CD4-positive, CD25-positive, alpha-beta regulatory T cell (primary cell): ENCODE measurements at places on chromosomes 3 and 15.

GRCh38 chr15:42143866-42144625 lies 12.4 kb downstream of the PLA2G4F start:
- DNase-seq: no peak

- DNase-seq: no peak
Measured at GRCh38 chr3:133894353-133895207, 1.1 kb downstream of the RAB6B start.

- no peak for DNase-seq
Measured at GRCh38 chr3:171345107-171345843, 114.9 kb downstream of the TNIK start.

DNA sequence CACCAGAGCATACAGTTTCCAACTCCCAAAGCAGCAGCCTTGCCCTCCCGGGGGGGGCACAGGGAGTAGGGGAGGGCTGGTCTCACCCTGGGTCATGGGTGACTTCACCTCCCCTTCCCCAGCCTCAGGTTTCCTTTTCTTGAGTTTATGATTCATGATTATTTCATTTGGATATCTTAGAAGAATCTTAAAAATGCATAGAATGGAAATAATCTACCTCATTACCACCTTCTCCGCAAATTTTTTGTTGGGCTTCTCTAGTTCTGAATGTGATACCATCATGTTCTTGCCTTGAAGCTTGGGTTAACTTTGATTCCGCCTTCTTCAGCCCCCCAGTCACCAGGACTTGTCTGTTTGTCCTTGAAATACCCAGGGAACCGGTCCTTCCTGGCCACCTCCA lies 148.8 kb upstream of the ROPN1 start:
- no peak for DNase-seq

- no peak for DNase-seq
Measured at GRCh38 chr3:69819282-69819681, 80.0 kb downstream of the MITF start.

DNA sequence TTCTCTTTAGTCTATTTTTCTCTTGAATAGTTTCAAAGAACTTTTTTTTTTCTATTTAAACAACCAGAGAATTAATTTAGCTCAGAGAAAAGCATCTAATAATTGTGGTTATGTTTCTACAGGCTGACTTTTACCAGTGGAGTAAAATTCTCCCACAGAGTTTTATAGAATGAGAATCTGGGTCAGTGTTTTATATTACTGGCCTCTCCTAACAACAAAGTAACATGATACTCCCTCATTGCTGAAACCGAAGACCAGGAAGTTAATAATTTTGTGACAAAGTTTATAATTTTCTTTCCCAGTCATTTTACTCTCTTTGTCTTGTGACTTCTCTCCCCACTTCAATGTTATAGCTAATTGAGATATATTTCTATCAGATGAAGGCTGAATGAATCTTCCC lies 946.9 kb downstream of the EPHA3 start:
- DNase-seq: no peak

DNA sequence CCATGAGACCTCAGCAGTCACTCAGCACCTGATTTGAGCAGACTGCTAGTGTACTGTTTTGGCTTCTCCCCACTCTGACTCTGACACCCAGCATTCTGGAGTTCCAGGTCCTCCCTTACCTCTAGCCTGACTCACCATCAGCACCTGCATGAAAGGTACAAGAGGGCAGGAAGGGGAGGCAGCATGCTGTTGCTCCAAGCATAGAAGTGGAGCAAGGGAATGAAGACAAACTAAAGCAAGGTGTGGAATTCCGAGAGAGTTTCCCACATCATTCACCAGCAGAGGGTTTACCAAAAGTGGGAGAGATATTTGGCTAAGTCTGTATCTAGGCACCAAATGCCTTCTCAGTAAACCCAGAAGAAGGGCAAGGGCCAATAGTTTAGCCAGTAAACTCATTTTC lies 21.3 kb downstream of the HEXA start:
- no peak for DNase-seq

- DNase-seq: no peak
Measured at GRCh38 chr3:48372862-48373435, 930 bp downstream of the FBXW12 start.

- DNase-seq: no peak
Measured at GRCh38 chr15:94287794-94288246, 56.5 kb downstream of the MCTP2 start.

DNA sequence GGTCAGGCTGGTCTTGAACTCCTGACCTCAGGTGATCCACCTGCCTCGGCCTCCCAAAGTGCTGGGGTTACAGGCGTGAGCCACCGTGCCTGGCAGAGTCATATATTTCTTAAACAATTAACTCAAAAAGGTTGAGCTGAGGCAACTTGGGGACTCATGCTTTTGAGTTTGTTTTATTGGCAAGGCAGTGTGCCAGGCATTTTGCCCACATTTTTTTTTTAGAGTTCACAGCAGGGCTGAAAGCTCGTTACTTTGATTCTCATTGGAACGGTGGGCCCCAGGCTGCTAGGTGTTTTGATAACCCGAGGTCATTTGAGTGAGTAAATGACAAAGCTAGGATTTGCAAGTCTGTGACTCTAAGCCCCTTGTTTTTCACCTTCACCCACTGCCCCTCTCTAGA lies 76.2 kb downstream of the CCK start:
- no peak for DNase-seq

DNA sequence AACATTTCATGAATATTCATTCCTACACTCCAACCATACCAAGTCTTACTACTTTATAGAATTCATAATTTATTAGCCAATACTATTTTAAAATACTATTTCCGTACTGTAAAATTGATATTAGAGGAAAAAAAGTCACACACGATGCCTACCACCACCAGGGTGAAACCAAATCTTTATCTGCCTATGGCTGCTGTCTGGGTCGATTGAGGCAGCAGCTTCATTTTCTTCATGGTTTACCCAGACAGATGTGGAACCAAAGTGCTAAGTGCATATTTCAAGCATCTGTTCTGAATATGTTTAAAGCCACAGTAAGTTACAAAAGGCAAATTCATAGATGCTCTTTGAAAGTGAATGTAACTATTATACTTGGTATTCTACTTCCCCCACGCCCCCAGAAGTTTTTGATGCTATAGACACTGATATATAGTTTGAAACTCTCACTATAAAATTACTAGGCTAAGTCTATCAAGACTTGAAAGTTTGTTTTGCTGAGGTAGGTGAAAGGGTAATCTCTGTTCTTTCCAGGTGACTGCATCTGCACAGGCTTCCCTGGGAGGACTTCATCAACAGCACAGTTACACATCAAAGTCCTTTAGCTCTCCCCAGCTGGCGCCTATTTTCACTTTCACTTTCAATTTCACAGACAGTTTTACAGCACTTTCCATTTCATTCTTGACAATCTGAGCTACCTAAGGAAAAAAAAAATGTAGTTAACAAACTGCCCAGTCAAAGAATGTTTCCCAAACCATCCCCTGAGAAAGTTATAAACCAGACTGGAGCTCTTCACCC lies 113.9 kb downstream of the POLQ start:
- DNase-seq: peak; percentile 29

DNA sequence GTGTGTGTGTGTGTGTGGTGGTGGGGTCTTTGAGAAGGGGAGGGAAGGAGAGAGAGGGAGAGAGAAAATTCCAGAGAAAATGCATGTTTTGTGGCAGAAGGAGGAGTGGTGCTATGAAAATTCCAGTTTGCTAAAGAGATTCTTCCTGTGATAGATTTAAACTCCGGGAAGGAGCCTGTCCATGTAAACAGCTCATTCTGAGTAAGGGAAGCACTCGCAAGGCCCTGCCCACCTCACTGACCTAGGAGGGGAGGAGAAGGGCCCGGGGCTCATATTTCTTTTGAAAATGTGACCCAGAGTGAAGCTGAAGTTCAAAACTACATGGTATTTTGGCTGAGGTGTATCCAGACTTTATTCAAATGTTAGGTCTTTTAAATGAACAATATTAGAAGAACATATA lies 41.3 kb downstream of the ADAMTSL3 start:
- no peak for DNase-seq

DNA sequence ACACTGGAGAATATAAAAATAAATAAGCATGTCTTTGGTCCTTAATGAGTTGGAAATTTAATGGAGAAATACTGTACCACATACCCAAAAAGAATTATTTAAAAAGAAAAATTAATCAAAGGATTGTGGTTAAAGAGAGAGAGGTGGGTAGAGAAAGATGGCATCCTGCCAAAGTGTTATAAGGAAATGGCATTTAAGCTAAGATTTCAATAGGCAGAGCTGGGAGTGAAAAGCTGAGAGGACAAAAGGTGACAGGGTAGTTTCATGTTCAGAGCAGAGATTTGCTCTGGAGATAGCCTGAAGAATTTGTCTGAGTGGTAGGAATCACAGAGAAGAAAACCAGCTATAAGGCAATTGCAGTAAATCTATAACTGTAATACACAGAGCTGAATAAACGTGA lies 181.0 kb downstream of the SI start:
- no peak for DNase-seq

DNA sequence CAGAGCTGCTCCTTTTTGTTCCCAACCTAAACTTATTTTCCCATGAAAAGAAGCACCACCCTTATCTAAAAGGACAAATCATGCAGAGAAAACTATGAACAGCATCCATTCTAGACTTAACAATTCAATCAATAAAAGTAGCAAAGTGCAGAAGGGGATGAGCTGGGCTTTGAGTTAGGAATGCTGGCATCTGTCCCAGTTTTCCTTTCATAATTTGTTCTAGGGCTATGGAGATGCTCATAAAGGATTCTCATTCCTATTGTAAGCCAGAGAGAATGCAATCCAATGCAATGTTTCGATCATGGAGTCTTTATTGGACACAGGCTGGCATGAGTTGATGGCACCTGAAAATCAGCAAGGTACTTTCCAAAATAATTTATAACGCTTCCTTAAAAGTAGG lies 330.6 kb downstream of the VPS13C start:
- no peak for DNase-seq

DNA sequence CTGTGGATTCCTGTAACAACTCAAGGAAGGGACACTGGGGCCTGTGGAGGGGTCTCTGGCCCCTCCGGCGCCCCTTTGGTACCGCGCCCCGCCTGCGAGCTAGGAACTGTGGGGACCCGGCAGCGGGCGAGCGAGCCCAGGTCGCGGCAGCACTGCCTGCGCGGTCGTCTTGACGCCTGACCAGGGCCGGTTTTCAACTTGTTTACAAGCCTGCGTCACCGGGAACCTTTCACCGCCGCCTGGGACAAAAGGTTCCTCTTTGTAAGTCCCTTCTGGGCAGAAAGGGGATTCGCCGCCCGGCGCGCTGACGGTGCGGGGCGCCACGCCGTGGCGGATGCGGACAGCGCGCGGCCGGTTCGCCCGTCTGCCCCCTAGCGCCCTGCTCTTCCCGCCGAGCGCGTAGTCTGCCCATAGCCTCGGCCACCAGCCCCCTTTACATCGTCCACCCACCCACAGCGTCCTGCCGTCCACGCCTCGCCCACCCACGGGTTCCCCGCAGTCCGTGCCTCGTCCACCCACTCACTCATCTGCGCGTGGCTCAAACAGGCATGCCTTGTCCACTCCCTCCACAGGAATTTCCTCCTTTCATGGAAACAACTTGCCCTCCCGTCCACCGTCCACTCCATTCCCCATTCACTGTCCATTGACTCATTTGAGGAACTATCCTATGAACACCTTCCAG lies 5.5 kb upstream of the CFAP100 start:
- no peak for DNase-seq

DNA sequence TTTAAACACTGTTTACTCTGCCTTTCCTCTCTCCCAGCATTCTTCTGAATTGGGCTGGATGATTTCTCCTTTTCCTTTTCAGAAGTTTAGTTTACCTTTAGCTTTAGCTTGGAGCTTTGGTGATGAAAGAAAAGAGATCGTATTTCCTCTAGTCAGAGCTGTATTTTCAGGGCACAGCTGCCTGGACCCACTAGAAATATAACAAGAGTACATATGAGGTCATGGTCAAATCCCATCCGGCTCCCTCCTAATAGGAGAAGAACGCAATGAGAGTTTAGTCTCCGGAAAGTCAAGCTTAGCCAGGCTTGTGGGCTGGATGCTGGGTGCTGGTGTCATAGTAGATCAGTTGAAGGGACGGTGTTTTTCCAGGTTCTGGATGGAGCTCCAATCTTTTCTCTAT lies 177.1 kb upstream of the PFN2 start:
- DNase-seq: no peak

DNA sequence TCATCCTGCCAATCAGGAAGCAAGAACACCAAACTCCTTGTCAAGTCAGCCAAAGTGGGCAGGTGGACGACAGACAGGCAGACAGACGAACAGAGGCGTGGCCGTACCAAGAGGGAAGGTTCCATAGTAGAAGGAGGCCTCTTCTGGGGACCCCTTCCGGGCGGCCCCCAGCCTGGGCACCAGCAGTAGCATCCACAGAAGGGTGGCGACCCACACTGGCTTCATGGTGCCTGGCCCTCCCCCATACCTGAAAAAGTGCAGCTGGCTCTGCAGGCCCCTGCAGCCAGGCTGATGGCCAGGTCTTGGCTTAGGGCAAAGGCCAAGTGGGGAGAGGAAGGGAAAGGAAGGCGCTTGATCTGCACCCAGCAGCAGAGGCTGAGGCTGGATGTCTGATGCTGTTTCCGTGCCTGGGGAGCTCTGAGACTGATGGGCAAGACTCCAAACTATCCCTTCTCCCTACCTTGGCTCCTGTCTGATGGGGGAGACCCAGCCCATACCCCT lies 607 bp downstream of the LCTL start:
- DNase-seq: no peak

DNA sequence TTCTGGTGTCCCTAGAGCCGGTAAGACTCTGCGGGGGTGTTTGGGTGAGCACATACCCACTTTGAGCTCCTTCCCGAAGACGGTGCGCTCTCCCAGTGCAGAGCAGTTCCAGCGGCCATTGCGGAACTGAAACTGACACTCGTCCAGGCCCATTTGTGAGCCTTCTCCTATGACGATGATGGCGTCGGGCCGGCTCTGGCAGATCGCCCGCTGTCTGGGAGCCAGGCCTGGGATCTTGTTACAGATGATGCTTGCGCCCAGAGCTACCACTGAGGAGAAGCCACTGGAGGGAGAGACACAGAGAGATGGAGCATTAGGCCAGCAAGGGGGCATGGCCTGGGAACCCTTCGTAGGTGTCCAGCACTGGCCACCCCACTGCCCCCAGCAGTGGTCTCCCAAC lies 5.0 kb downstream of the WNT7A start:
- DNase-seq: no peak

DNA sequence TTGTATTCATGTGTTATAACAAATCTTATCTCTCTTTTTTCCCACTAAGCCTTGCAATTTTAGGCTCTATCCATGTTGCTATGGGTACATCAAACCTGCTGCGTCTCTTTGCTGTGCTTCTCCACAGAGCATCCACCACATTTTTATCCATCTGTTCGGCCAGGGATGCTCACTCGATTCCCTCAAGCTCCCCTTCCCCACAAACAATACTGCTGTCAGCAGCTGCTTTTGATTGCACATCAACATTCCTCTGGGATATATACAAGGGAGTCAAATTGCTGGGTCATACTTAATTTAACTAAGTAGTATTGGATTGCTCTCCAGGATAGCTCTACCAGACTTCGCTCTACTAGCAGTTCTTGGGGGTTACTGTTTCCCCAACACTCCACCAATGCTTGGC lies 36.8 kb downstream of the TMEM108 start:
- DNase-seq: no peak
